Lower lobe of right lung (tissue), 2 donors: ENCODE measurements at places on chromosomes 13 and 19.

DNA sequence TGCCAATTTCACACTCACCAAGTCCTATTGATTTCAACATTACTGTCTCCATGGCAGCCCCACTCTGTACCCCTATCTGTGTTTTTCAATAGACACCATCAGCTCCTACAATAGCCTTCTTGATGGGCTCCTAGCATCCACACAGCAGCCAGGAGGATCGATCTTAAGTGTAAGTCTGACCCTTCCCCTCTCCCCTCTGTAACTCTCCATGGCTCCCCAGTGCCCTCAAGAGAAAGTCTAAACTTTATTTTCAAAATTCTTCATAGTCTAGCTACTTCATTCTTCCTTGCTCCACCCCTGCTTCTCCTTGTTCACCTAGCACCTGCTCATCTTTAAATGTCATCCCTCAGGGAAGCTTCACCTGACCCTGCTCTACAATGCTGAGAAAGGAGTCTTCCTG, 30.0 kb upstream of the ZNRF4 start:
- no peak for DNase-seq

DNA sequence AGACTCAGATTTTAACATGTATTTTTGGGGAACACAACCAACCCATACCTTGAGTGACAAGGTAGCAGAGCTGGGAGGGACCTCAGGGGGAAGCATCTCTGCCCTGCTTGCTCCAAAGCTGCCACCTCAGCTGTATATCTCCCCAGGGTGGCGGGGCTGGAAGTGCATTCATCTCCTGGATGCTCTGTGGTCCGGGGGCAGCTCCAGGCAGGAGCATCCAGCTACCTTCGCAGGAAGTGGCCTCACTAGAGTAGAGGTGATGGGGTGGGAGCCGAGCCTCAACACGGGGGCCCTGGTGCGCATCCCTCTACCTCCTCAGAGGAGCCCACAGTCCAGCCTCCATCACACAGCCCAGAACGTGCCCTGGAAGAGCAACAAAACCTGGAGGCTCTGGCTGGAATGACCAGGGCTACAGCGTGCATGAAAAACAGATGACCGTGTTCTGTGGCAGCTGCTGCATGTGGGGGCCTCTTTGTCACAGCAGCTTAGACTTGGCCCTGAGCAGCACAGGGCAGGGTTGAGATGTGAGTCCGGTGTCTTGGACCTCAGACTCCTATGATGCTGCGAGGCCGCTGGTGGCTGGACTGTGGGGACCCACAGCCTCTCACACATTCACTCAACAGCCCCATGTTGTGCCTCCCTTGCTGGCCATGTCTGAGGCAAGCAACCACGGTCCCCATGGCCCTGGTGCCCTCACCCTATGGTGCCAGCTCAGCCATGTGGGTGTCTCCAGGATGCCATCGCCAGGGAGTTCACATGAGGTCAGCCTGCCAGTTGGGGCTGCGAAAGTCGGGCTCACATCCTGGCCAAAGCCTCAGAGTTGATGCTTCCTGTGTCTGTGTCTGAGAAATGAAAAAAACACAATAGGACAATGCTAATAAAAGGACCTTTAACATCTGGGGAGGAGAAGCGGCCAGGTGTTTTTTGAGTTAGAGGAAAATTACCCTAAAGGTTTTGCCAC, 17.1 kb upstream of the GAS6 start:
- DNase-seq: no peak

- no peak for DNase-seq
These were observed 1713.1 kb upstream of the PCDH20 start for GRCh38 chr13:63128716-63129115.

- no peak for DNase-seq
These were observed 75.9 kb downstream of the STK24 start for GRCh38 chr13:98500963-98501421.

- DNase-seq: no peak
These were observed 242.7 kb downstream of the DCLK1 start for GRCh38 chr13:35888457-35888883.

DNA sequence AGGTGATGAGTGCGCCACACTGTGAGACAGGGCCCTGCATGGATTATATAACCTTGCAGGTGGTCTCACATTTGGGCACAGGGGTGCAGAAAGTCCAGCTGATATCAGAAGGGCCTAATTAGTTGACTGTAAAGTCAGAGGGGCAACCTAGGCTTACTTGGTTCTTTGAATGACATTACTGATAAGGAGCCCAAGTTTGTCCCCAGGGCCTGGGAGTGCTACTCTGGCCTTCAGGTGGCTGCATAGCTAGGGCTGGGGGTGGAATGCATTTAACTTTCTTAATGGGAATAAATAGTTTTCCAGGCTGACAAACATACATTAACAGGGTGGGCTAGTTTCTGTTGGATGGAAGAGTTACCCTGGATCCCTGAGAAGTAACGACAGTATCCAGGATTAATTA, 3.3 kb downstream of the WDR87 start:
- no peak for DNase-seq

DNA sequence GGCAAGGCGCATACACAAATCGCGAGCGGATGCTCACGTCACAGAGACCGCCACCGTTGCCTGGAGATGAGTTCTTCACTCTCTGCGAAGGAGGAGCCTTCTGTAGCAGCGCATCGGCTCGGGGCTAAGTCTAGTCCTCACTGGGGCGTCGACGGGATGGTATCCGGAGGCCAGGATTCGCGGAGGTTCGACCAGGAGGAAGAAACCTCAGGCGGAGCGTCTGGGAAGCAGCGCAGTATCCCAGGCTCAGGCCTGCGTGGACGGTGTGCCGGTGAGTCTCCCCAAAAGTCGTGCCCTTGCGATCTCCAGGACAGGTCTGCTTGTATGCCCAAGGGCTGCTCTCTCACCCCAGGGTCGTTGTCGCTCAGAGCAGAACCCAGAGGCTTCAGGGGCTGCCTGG, 40.4 kb downstream of the ZNF146 start:
- DNase-seq: no peak

DNA sequence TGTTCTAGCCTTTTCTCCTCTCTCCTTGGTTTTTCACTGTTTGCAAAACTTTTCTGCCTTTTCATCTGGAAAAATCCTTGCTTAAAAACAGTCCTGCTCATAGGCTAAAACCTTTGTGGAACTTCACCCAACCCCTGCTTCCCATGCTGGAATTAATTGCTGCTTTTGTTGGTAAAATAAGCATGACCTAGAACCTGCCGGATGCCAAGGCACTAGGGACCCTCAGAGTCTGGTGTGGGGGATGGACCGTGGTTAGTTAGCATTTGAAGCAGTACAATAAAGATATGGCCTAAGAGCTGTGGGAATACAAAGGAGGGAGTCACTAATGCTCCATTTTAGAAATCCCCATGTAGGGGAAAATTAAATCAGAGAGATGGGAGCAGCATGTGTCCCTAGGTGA, 326.3 kb downstream of the KCNRG start:
- no peak for DNase-seq

DNA sequence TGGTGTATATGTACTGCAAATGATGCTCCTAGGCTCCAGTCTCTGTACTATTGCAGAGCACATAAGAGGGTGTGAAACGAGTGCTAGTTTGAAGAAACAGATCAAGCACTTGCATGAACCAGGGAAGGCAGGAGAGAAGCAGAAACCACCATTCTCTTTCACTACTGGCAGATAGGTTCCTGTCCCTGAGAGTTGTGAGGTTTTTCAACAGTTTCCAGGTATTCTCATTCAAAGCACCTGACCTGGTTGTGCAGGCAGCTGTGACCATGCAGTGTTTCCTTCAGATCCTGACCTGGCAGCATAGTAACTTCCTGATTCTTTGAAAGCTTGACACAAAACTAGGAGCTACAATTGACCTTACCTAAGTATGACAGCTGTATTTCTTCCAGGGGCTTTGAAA, 164.9 kb downstream of the UFM1 start:
- no peak for DNase-seq

DNA sequence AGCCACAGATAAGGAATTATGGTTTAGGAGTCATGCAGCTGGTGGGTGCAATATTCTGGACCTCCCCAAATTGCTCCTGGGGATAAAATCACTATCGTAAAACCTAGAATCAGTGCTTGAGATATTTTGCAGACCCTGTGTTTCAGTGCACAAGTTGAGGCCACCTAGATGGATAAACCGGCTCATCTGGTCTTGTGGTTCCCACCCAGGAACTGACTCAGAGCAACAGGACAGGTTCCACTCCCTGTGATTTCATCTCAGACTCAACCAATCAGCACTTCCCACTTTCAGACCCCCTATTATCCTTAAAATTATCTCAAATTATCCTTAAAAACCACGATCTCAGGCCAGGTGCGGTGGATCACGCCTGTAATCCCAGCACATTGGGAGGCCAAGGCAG, 21.0 kb downstream of the FBXL12 start:
- no peak for DNase-seq

DNA sequence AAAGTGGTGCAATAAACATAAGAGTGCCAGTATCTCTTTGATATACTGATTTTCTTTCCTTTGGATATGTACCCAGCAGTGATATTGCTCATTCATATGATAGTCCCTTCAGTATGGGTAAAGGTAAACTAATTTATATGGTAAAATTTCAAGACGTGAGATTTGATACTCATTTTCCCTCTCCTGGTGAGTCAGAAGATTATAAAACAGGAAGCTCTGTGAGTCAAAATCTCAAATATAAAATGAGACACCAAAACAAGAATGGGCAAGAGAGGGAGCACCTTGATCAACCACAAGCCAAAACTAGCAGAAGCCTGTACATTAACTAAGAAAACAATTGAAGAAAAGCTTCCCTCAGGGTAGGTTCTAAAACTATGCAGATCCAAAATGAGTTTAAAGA, 216.3 kb downstream of the SLITRK6 start:
- no peak for DNase-seq

DNA sequence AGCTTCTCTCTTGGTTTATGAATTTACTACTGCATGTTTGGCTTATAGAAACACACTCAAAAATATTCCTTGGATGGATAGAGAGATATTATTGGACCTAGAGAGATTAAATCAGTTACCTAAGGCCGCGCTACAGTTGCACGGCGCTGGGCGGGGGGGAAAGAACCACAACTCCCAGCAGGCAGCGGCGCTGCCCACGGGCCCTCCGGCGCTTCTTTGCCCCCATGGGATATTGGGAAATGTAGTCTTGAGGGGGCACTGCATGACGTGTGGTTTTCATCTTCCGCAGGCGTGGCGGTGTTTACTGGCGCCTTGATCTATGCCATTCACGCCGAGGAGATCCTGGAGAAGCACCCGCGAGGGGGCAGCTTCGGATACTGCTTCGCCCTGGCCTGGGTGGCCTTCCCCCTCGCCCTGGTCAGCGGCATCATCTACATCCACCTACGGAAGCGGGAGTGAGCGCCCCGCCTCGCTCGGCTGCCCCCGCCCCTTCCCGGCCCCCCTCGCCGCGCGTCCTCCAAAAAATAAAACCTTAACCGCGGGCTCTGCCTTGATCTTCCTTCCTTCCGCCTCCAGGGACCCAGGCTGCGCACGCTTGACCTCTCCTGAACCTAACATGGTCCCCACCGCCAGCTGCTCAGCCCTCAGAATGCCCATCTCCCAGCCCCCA, 4.8 kb downstream of the EMP3 start:
- DNase-seq: peak; percentile 87

DNA sequence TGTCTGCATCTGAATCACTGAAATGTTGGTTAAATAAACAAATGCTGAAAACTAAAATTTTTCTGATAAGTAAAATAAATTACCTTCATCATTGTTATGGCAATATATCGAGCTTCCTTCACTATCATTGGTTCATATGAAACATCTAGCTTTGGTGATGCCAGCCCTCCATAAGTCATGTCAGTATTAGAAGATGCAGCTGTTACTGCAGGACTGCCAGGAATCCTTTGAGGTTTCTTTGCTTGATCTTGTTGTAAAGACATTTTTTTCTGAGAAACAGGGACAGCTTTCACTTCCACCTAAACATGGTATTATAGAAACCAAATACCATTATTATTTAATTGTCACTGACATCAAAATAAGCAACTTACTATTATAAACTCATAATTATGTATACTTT, 123.7 kb upstream of the FBXL3 start:
- no peak for DNase-seq

DNA sequence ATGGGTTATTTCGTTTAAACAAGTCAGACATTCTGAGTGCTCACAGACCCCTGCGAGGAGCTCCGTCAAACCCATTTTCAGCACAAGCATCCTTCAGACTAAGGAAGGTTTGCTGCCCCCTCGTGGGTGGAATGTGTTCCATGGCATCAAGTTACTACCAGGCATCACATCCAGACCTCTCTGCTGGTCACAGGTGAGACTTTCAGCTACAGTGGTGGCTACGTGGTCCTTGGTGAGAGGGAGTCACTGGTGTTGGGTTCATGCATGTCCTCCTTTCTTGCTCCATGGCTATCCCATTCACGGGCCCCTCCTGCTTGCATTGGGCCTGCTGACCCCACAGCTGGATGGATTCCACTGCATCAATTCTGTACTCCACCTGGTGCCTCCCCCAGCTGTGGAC, 9.1 kb upstream of the LILRB5 start:
- peak; percentile 86 for DNase-seq

- DNase-seq: no peak
These were observed 76.2 kb downstream of the SLC15A1 start for GRCh38 chr13:98676239-98676638.

DNA sequence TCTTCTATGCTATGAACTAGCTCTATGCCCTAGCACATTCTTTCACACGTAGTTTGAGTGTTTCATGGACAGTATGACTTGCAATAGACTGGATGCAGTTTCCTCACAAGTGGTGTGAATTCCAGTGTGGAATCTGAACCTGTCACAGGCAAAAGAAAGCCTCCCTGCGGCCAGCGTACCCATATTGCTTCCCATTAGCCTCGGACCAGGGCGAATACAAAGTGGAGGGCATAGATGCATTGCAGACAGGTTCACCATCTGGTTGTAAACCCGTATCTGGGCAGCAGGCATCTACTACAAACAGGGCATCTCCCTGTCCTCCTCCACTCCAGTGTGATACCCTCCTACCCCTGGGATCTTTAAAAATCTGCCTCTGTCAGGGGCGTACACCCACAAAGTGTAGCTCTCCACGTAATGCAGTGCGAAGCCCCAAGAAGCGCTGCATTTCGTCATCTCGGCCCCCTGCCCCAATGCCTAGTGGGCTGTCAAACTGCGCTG, 1.4 kb upstream of the CIC start:
- DNase-seq: peak; percentile 34

GRCh38 chr19:13830741-13831536, 35.7 kb downstream of the ZSWIM4 start:
- DNase-seq: no peak

GRCh38 chr13:28268800-28269223, 130.5 kb downstream of the PAN3 start:
- no peak for DNase-seq

DNA sequence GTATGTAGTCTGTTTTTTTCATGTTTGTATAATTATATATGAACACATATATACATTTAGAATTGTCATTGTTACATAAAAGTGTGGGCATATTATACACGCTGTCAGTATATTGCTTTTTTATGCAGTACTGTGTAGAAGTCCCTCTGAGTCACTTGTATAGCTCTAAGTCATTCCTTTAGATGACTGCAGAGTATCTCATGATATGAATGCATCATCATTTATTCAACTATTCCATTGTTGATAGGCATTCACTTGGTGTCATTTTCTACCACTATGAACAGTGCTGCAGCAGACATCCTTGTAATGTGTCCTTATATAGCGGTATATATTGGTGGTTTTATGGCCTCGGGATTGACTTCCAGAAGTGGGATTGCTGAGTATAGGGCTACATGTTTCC, 15.3 kb downstream of the RFXAP start:
- no peak for DNase-seq

- no peak for DNase-seq
These were observed 6.2 kb upstream of the KLK13 start for GRCh38 chr19:51071095-51071405.

GRCh38 chr13:54953786-54954185, 1925.2 kb downstream of the OLFM4 start:
- DNase-seq: no peak
